Mesenchymal stem cell (in vitro differentiated cells and primary cell): ENCODE measurements at places on chromosomes 1 and 21.

GRCh38 chr21:42980312-42981213 lies 6.2 kb downstream of the PKNOX1 start:
- peaks cover 8% of the 10 kb centered on the region for H3K4me1 ChIP-seq
- no peak overlapping the region for H3K4me3 ChIP-seq
- no peak for DNase-seq
- H3K27ac ChIP-seq, result no peak overlapping the region
- H3K36me3 ChIP-seq, result peaks cover 9% of the 10 kb centered on the region
- no peaks in the 10 kb centered on the region for H3K27me3 ChIP-seq

- peak overlapping the region; percentile 98 for H3K27ac ChIP-seq
- peak overlapping the region; percentile 97 for H3K4me3 ChIP-seq
- peaks cover 8% of the 10 kb centered on the region for H3K36me3 ChIP-seq
- peaks cover 34% of the 10 kb centered on the region for H3K4me1 ChIP-seq
- no peaks in the 10 kb centered on the region for H3K27me3 ChIP-seq
These were observed 2.0 kb downstream of the S100A6 start for GRCh38 chr1:153533689-153534201.

GRCh38 chr1:6260433-6260934 lies 414 bp downstream of the GPR153 start:
- peaks cover 5% of the 10 kb centered on the region for H3K27me3 ChIP-seq
- no peaks in the 10 kb centered on the region for H3K36me3 ChIP-seq
- no peak overlapping the region for H3K27ac ChIP-seq
- H3K4me1 ChIP-seq, result peaks cover 30% of the 10 kb centered on the region
- H3K4me3 ChIP-seq, result peak overlapping the region; percentile 59

DNA sequence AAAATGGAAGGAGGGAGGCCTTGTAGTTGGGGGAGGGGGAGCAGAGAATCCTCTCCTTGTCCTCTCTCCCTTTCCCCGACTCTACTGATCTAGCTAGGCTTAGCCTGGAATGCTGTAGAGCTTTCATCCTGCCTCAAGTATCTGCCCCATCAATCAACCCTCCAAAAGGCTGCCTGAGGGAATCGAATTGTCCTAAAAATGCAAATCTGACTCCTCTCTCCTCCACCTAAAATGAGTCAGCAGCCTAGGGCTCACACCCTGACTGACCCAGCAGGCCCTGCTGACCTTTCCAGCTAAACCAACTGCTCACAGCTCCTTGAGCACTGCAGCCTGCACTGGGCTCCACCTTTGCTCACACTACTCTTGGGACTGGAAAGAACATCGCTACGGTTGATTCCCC lies 2.8 kb downstream of the HPDL start:
- no peak overlapping the region for H3K4me3 ChIP-seq
- H3K27me3 ChIP-seq, result peaks cover 5% of the 10 kb centered on the region
- H3K36me3 ChIP-seq, result peaks cover 41% of the 10 kb centered on the region
- DNase-seq, result no peak

GRCh38 chr1:48107516-48107915 lies 110.3 kb upstream of the TRABD2B start:
- no peak for DNase-seq
- no peaks in the 10 kb centered on the region for H3K4me1 ChIP-seq
- H3K4me3 ChIP-seq, result no peak overlapping the region

DNA sequence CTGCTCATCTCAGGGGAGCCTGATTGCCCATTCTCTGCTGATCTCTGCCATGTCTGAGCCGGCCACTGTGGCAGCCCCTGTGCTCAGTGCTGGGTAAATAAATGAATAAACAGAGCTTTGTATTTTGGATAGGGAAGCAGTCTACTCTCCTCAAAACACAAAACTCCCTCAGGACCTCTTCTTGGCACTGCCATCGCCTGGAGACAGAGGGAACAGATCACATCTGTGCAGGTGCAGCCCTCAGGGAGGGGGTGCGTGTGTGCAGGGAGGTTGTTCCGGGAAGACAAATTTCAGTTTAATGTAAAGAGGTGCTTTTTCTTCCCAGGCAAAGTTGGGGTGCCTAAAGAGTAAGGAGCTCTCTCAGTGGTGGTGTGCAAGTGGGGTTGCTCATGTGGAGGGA lies 7.7 kb upstream of the FAM167B start:
- DNase-seq, result no peak
- H3K4me3 ChIP-seq, result no peak overlapping the region
- H3K4me1 ChIP-seq, result peaks cover 22% of the 10 kb centered on the region
- no peak overlapping the region for H3K27ac ChIP-seq
- H3K27me3 ChIP-seq, result no peaks in the 10 kb centered on the region

DNA sequence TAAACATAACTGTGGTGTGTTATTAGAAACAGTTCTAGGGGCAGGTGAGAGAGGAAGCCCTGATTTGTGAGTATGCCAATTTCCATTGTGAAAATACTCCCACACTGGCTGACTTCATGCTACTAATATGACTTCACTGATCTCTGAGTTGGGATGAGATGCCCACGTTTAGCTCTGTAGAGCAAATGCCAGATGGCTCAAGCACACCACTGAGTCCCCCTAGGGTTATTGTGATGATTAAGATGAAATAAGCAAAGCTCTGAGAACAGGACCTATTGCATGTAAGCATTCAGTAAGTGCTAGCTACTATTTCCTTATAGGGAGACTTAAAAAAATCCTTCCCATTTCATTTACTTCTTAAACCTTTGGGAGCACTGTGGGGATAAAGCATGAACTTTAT lies 117.6 kb downstream of the CENPF start:
- no peaks in the 10 kb centered on the region for H3K4me1 ChIP-seq
- no peaks in the 10 kb centered on the region for H3K27me3 ChIP-seq
- H3K36me3 ChIP-seq, result no peaks in the 10 kb centered on the region
- H3K27ac ChIP-seq, result no peak overlapping the region
- DNase-seq, result no peak

DNA sequence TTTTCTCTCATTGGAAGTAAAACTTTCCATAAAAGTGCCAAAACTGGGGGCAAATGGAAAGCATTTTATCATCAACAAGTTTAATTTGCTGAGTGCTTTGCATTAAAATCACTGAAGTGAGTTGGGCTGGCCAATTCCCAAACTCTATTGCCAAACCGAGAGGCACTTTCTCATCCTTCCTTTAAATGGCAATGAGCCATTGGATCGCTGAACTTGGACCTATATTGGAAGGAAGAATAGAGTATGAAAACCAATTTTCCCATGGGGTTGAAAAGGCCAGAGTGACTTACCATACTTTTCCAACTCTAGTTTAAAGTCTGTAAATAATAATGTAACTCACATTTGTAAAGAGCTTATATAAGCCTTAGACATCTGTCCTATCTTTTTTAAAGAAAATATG lies 189.1 kb upstream of the C1orf87 start:
- no peaks in the 10 kb centered on the region for H3K36me3 ChIP-seq
- no peaks in the 10 kb centered on the region for H3K27me3 ChIP-seq
- H3K4me1 ChIP-seq, result no peaks in the 10 kb centered on the region
- DNase-seq, result no peak

GRCh38 chr1:239896569-239896968 lies 195.1 kb upstream of the FMN2 start:
- H3K27me3 ChIP-seq, result no peaks in the 10 kb centered on the region
- H3K27ac ChIP-seq, result no peak overlapping the region
- peaks cover 2% of the 10 kb centered on the region for H3K4me1 ChIP-seq
- no peak for DNase-seq

- H3K27me3 ChIP-seq, result peaks cover 15% of the 10 kb centered on the region
- no peaks in the 10 kb centered on the region for H3K4me1 ChIP-seq
- no peaks in the 10 kb centered on the region for H3K36me3 ChIP-seq
- peak; percentile 9 for DNase-seq
These were observed 10.5 kb downstream of the ACOT11 start for GRCh38 chr1:54558434-54559030.

DNA sequence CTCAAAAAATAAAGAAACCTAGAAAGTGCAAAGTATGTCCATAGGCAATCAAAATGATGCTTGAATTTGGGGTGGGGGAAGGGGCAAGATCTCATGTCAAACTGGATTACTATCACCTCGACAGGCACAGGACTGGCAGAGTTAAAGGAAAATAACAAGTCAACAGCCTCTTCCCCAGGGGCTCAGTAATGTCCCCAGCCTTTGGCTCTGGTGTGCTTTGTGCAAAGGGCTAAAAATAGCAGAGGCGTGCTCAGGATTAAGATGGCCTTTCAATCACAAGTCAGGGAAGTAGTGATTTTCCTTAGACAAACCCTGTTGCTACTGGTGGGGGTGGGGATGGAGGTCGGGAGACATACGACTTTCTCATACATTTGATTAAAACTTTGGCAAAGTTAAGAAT lies 63.5 kb upstream of the OLIG2 start:
- H3K27ac ChIP-seq, result no peak overlapping the region
- H3K4me1 ChIP-seq, result no peaks in the 10 kb centered on the region
- peaks cover 91% of the 10 kb centered on the region for H3K27me3 ChIP-seq
- no peak for DNase-seq

DNA sequence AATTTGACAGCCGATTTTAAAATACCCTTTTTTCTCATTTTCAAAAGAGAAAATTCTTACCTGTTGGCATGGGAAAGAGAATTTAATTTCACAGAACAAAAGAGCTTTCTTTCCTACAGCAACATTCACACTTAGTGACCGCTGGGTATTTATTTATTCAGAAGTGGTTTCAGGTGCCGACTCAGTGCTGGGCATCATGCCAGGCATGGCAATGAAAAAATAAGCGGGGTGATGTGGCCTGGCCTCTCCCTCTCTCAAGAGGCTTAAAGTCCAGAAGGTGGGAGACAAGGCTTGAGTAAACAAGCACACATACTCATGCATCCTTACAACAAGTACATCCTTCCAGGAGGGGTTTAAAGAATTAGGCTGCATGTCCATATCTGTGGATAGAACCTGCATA lies 4.1 kb upstream of the PCP4 start:
- no peaks in the 10 kb centered on the region for H3K27me3 ChIP-seq
- no peak overlapping the region for H3K4me3 ChIP-seq
- H3K36me3 ChIP-seq, result no peaks in the 10 kb centered on the region
- H3K27ac ChIP-seq, result no peak overlapping the region
- DNase-seq, result no peak

- H3K36me3 ChIP-seq, result no peaks in the 10 kb centered on the region
- H3K27me3 ChIP-seq, result no peaks in the 10 kb centered on the region
- no peaks in the 10 kb centered on the region for H3K4me1 ChIP-seq
- no peak overlapping the region for H3K27ac ChIP-seq
- no peak for DNase-seq
These were observed 428.2 kb downstream of the MRPL39 start for GRCh38 chr21:25179116-25179515.

DNA sequence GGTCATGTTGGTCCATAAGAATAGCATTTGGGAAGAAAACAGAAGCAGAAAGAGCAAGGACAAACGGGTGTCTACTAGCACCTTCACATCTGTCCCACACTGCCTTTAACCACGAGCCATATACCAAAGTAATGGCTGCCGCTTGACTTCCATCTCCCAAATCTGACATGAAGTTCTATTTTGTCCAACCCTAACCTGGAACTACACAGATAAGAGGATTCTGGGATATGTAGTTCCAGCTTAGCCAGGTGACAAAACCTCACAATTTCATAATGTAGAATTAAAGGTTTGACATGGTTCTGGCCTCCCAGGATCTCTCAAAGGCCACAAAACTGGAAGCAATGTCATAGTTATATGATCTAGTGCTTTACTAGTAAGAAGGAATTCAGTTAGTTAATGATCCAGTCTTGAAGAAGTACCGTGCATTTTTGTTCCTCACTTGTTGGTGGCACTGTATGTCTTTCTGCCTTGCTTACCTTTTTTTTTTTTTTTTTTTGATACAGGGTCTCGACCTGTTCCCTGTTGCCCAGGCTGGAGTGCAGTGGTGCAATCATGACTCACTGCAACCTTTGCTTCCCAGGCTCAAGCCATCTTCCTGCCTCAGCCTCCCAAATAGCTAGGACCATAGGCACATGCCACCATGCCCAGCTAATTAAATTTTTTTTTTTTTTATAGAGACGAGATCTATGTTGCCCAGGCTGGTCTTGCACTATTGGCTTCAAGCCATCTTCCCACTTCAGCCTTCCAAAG lies 17.5 kb downstream of the PTGFRN start:
- H3K4me3 ChIP-seq, result no peak overlapping the region
- no peaks in the 10 kb centered on the region for H3K27me3 ChIP-seq
- no peak for DNase-seq
- H3K27ac ChIP-seq, result no peak overlapping the region
- H3K36me3 ChIP-seq, result peaks cover 3% of the 10 kb centered on the region

DNA sequence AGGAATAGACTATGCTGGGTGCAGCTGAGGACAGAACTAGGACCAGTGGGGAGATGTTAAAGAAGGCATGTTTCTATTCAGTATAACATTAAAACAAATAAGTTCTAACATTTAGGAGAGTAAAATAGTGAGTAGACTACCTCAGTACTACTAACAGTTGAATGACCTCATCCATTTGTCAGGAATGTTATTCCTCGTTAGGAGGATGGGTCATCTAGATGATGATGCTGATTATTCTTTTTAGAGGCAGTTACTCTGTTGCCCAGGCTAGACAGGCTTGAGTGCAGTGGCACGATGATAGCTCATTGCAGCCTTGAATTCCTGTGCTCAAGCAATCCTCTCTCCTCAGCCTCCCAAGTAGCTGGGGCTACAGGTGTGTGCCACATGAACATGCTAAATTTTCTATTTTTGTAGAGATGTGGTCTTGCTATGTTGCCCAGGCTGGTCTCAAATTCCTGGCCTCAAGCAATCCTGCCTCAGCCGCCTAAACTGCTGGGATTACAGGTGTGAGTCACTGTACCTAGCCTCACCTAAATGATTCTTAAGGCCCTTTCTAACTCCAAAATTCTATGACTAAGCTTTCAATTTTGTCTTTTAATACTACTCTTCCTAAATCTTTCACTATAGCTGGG lies 9.3 kb downstream of the EEIG2 start:
- H3K4me1 ChIP-seq, result no peaks in the 10 kb centered on the region
- no peak overlapping the region for H3K27ac ChIP-seq
- no peak for DNase-seq
- no peaks in the 10 kb centered on the region for H3K36me3 ChIP-seq

GRCh38 chr1:24357038-24357437 lies 37.9 kb downstream of the GRHL3 start:
- no peak overlapping the region for H3K4me3 ChIP-seq
- peaks cover 18% of the 10 kb centered on the region for H3K36me3 ChIP-seq
- no peak overlapping the region for H3K27ac ChIP-seq
- H3K27me3 ChIP-seq, result no peaks in the 10 kb centered on the region

GRCh38 chr1:204191456-204191855 lies 4.8 kb downstream of the KISS1 start:
- H3K27me3 ChIP-seq, result peaks cover 97% of the 10 kb centered on the region
- no peak overlapping the region for H3K4me3 ChIP-seq
- no peak for DNase-seq

DNA sequence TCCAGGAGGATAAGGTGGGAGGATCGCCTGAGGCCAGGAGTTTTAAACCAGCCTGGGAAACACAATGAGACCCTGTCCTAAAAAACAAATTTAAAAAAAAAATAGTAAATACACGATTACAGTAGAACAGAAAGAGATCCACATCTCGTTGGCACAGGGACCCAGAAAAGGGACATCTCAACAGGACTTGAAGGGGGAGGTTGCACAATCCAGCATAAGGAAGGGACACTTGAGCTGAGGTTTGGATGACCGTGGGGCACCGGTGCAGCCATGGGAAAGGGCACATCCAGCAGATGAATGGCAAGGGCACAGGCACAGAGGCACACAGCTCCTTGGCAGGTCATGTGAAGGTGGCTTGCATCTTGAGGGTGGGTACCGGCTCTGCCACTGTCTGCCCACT lies 20.5 kb downstream of the TRIM67 start:
- no peak overlapping the region for H3K27ac ChIP-seq
- H3K4me1 ChIP-seq, result no peaks in the 10 kb centered on the region
- no peak for DNase-seq
- peaks cover 47% of the 10 kb centered on the region for H3K27me3 ChIP-seq
- H3K4me3 ChIP-seq, result no peak overlapping the region
- no peaks in the 10 kb centered on the region for H3K36me3 ChIP-seq
